ENCODE measurements at places on chromosomes 11 and 22.

GRCh38 chr11:12239804-12240371 is 129.5 kb downstream of the MICAL2 start:
- DNase-seq = no peak

DNA sequence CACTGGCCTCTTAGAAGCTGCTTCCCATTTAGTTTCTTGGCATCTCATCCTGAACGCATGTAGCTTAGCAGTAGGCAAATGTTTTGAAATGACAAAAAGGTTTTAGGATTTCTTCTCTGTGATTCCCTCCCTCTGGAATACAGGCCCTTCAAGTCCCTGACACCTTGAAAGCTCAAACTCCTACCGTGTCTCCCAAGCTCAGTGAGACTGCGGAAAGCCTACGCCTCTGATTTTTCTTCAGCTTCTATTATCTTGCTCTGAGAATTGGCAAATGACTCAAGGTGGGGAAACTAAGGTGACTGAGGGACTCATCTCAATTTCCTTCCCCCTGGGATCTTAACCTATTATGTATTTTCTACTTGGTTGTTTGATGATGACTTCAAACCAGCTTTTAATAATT is 130.3 kb downstream of the ENTHD1 start:
- no peak for DNase-seq

- no peak for DNase-seq
Measured at GRCh38 chr11:13010749-13011465, 1.8 kb downstream of the RASSF10 start.

DNA sequence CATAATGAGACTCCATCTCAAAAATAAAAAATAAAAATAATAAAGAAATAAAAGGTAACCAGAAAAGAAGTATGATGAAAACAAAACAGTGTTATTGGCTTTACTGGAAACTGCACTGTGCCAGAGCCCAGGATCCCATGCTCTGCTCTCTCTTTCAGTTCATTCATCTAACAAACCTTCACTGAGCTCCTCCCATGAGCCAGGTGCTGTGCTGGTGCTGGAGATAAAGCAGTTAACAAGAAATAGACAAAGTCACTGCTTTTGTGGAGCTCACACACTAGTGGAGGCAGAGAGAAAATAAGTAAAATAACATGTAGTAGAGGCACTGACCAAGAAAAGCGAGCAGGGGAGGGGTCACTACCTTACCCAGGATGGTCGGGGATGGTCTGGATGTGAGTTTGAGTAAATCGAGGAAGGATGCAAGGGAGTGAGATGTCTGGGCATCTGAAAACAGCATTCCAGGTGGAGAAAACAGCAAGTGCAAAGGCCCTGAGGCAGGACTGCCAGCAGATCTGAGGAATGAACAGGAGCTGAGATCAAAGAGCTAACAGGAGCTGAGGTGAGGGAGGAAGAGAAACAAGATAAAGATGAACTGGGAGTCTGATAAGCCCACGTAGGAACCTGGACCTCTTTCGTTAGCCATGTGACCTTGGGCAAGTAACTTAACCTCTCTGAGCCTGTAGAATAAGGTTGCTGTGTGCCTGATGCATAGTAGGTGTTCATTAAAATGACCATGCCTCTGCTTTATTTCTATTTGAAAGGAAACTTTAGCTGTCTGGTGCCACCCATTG is 31.3 kb upstream of the CD82 start:
- DNase-seq = no peak
